IPS DF 19.7 (cell line): ENCODE measurements at places on chromosomes 1 and 21.
A peak's percentile ranks its signal among the peaks of the same experiment; 100 is the strongest.

- no peak for DNase-seq
These were observed 82.7 kb downstream of the KCND3 start for GRCh38 chr1:111906816-111907215.

DNA sequence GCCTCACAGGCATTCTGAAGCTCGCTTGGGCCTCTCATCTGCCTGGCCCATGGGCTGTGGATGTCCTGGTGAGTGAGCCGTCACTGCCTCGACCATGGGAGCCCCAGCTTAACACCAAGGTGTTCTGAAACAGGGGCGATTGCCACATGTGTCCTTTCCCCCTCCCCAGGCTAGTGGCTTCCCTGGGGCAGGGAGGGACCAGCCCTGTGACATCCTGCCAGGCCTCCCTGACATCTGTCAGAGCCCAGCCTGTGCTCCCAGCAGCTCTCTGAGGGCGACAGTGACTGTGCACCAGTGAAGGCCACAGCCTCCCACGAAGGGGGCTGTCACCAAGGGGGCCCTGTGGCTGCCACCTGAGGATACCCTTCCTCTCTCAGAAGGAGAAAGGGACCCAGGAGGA, 35.9 kb upstream of the CCDC27 start:
- DNase-seq = no peak

DNA sequence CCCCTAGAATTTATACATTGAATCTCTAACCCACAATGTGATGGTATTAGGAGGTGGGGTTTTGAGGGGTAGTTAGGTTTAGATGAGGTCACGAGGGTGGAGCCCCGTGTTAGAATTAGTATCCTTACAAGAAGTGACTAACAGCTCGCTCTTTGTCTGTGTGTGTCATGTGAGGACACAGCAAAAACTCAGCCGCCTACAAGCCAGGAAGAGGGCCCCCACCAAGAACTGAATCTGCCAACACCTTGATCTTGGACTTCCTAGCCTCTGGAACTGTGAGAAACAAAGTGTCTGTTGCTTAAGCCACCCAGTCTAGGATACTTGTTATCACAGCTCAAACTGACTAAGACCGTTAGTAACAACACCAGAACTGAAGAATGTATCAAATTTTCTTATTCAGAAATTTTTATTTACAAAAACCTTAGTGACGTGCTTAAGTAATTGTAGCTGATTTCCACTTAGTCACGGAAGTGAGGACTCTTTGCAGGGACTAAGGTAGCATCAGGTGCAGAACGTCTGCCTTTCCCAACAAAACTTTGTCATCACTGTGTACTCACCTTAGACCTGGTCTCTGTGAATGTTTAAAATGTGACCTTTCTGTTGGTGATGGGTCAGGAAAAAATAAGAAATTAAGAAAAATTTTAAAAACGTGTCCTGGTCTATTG, 24.5 kb upstream of the LRRC8C start:
- no peak for DNase-seq

- DNase-seq = peak; percentile 75
These were observed 457.2 kb upstream of the ADAMTS5 start for GRCh38 chr21:27423906-27424595.

- DNase-seq = no peak
These were observed 396.7 kb downstream of the TGFB2 start for GRCh38 chr1:218741852-218742251.

DNA sequence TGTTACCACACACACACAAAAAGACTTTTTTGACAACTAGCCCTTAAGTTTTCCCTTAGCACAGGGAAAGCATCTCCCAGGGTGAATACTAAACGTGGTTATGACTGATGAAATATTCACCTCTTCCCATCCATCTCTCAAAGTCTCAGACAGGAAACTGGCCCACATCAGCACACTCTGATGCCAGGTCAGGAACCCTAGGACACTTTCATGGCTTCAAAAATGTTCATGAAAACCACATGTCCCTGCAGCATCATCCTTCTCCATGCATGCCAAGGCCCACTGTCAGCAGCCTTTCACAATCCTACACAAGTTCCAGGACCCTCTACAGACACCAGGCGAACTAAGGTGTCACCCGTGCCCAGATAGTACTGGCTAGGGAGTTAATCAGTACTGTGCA, 68.7 kb downstream of the DNTTIP2 start:
- no peak for DNase-seq

- DNase-seq = no peak
These were observed 89.9 kb downstream of the MT1HL1 start for GRCh38 chr1:236914375-236914774.

DNA sequence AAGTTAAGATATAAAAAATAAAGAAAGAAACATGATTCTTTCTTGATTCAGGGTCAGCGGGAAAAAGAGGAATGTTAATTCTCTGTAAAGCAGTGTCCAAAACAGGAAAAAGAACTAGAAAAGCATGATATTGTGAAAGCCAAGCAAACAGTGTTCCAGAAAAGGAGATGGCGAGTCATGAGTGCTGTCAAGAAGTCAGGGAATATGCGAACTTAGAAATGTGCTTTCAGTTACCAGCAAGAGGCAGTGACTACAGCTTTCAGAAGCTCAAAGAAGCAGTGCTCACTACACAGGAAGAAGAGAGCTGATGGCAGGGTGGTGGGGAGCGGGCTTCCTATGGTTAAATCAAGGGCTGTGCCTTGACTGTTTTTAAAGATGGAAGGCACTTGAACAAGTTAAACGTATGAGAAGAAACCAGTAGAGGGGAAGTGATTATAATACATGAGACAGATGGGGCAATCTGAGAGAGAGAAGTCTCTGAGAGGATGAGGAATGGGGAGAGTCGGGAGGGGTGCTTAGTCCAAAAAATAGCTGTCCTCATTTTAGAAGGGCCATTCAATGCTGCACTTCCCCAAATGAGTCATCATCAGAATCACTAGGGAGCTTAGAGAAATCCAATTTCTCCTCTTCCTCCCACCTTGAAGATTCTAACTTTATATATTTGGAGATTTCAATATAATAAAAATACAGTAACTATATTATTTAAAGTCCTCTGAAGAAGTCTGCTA, 90.4 kb downstream of the KCNK1 start:
- no peak for DNase-seq

DNA sequence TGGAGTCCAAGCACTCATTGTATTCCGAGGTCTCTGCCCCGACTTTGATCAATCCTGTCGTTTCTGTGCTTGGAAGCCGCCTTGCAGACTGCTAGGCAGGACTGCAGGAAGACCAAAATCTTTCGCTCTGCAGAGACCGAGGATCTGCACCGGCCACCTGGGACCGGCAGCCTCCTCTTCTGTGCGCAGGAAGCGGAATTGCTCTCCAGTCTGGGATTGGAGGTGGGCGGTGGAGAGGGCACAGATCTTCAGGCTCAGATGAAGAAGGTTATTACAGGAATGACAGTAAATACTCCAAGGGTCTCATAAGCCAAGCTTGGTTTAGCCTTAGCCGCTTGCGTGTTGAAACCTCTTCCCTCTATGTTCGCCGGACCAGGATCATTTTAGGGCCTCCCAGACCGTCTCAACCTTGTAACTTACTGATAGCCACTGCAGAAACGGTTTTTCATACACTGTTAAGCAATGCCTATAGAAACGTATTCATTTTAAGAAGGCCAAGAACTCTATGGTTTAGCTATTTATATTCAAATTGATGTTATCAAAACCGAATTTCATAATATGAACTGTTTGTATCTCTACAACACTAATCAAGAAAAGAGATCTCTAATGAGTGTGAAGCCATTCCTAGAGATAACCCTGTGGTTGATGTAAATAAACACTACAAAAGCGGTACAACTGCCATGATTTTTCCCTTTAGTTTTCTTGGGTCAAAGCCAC, 1.1 kb downstream of the MIA3 start:
- DNase-seq = no peak

GRCh38 chr1:30444401-30444800, 279.0 kb downstream of the MATN1 start:
- no peak for DNase-seq

GRCh38 chr1:160675641-160676410, 29.0 kb upstream of the SLAMF1 start:
- no peak for DNase-seq

DNA sequence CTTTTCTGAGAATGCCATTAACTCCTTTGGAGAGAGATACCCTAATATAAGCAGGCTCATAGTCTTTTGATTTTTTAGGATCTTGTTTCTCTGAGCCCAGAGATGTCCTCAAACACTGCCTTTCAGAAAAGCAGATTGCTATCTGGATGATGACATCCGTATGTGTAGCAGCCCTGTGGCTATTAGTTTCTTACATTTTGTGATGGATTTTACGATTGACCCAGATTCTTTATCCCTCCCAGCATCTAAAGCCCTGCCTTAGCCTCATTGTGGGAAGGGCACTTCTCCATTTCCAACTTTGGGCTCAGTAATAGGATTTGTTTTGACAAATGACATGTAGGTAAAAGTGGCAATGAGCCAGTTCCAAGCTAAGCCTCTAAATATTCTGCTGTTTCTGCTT, 300.3 kb downstream of the TTLL7 start:
- no peak for DNase-seq

DNA sequence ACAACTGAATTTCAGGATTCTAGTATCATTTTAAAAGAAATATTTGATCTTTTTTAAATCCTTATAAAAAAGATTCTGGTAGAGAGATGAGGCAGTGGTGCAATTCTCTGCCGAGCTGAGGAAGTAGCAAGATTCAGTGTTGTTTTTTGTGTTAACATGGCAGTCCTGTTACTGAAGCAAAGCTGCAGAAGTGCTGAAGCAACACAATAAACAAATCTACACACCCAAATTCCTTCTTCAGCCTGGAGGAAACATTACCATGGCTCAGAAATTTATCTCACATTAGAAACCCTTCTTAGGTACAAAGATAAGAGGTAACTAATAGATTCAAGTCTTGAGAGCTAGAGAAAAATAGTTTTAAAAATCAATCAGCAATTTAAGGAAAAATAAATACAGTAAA, 216.0 kb downstream of the DENND1B start:
- DNase-seq = no peak

- no peak for DNase-seq
These were observed 72.1 kb upstream of the ABCG1 start for GRCh38 chr21:42146821-42147220.

- no peak for DNase-seq
These were observed 287.6 kb downstream of the AKT3 start for GRCh38 chr1:243562473-243562872.

GRCh38 chr1:36966242-36966641, 68.1 kb downstream of the GRIK3 start:
- no peak for DNase-seq

DNA sequence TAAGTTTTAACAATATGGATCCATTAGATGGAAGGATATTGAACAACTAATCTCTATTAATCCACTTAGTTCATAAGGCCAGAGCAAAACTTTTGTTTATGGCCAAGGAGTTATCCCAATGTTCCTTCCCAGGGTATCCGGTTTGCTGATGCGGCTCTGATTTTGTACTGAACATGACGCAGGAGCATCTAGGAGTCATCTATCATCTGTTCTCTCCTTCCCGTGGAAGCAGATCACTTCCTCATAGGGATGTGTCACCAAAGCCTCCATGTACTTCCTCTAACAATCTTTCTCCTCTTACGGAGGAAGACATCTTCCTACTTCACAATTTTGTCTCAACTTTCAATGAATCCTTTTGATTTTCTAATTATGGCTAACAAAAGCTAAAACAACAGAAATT, 206.6 kb downstream of the APP start:
- DNase-seq = no peak

DNA sequence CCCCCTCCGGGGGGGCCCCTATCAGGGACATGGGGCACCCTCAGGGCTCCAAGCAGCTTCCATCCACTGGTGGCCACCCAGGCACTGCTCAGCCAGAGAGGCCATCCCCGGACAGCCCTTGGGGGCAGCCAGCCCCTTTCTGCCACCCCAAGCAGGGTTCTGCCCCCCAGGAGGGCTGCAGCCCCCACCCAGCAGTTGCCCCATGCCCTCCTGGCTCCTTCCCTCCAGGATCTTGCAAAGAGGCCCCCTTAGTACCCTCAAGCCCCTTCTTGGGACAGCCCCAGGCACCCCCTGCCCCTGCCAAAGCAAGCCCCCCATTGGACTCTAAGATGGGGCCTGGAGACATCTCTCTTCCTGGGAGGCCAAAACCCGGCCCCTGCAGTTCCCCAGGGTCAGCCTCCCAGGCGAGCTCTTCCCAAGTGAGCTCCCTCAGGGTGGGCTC, 34.9 kb downstream of the TRIM11 start:
- no peak for DNase-seq

DNA sequence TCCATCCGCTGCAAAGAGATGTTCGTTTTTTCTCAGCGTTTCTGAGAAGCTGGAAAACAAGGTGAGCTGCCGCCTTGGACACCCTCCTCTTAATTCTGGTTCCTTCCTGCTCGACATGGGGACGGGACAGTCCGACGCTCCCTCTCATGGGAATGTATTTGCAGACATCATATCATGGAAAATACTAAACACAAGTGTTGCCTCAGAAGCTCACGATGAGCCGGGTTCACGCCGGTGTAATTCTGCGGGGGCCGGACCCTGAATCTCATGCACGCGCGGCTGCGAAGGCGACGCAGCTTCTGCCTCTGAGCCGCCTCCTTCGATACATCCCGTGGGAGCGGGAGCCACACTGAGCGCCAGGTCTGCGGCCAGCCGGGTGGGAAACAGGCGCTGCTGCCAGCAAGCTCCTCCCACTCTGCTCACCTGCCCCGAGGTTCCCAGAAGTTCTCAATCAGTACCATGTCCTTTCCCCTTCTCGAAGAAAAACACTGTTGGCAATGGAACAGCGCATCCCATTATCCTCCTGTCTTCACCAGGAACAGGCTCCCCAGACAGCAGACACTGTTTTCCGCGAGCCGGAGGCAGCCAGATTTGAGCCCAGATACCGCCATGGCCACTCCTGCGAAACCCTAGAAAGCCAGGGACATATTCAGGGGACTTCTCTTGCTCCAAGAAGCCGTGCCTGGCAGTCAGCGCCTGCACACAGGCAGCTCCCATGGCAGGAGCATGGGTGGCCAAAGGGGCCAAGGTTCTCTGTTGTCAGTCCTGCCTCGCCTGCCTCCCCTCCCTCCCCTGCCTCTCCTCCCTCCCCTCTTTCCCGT, 98.0 kb downstream of the WDR4 start:
- DNase-seq = no peak

DNA sequence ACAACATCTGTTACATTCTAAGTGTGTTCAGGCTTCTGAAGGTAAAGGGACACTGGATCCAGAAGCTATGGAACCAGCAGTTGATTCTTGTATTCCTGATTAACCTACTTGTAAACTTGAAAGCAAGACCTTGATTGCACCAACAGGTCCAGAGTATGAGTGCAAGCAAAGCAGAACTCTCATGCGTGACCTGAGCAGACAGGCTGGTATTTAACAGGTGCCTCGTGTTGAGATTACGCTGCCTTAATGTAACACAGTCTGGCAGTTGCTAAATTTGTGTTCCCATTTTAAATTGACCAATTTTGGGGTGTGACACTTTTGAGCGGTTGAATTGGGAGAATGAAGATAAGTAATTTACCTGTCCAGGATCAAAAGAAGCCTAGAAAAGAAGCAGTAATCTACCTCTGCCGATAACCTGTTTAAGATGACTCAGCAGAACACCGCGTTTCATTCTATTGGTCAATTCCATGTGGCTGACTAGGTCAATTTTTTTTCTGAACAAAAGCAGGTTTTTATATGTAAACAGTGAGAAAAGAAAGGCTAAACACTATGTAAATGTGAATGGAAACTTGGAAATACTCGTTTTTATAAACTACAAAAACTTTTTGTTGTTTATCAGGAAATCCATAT, 147.6 kb downstream of the DYRK1A start:
- DNase-seq = no peak
